ENCODE measurements at places on chromosomes 12 and 14.
A peak's percentile ranks its signal among the peaks of the same experiment; 100 is the strongest.

DNA sequence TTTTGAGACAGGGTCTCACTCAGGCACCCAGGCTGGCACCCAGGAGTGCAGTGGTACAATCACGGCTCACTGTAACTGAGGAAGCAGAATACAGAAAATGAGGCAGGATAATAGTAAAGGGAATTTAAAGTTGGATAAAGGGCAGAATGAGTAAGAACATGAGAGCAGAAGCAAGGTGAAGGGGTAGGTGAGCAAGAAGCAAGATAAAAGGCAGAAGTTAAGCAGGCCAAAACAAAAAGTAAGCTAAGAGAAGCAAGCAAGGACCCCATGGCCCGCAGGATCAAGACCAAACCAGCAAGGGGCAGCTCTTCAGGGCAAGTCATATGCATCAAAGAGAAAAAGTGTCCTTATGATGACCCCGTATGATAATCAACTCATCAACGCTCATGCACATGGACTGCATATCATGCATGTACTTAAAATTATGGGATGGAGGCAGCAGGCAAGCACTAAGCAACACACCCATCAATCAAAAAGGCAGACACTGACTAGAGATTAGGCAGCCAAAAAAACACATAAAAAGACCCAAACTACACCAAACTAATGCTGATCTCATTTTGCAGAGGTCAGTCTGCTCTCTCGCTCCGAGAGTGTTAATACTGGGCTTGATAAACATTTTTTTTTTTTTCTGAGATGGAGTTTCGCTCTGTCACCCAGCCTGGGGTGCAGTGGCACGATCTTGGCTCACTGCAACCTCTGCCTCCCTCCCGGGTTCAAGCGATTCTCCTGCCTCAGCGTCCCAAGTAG, 11.6 kb downstream of the TIMELESS start:
- no peak for DNase-seq

DNA sequence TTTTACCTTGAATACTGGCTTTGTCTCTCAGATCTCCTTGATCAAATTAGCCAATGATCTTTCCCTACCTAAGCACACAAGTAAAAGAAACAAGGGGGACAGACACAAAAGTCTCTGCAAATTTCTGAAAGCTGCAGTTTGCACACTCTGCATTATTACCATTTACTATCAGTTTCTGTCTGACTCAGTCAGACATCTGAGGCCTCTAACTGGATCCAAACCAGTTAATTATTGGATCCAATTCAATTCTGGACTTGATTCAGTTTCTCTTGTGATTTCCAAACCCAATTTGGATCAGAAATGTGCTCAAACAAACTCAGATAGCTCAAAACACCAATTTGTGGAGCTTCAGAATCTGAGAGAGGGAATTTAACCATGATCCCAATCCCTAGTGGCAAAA, 16.6 kb downstream of the SSTR1 start:
- DNase-seq, result no peak

- DNase-seq, result peak; percentile 87
These were observed 37.6 kb downstream of the PACS2 start for GRCh38 chr14:105351920-105352851.

- DNase-seq, result peak; percentile 75
These were observed 25.8 kb downstream of the DAO start for GRCh38 chr12:108905725-108906124.

GRCh38 chr14:85426068-85426935, 103.6 kb upstream of the FLRT2 start:
- no peak for DNase-seq

DNA sequence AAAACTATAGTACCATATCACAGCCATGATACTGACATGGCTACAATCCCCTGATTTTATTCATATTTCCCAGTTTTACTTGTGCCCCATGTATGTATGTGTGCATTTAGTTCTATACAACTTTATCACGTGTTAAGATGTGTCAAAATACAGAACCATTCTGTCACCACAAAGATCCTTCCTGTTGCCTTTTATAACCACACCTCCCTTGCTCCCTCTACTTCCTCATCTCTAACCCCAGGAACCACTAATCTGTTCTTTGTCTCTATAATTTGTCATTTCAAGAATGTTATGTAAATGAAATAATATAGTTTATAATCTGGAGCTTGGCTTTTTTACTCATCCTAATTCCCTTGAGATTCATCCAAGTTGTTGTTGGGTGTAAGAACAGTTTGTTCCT, 358.4 kb downstream of the DPF3 start:
- peak; percentile 76 for DNase-seq

Measured in suppressor macrophage treated with lipopolysaccharide for 4 hours (primary cell).